Left forelimb (tissue), 1 donor: ENCODE measurements at places on chromosomes 7 and 10.

- no peak for DNase-seq
These were observed 13.2 kb downstream of the HDAC9 start for GRCh38 chr7:18508443-18509427.

- DNase-seq: no peak
These were observed 153.2 kb downstream of the KLF6 start for GRCh38 chr10:3631701-3632330.

GRCh38 chr7:157991351-157991750 lies 596.3 kb downstream of the PTPRN2 start:
- no peak for DNase-seq

GRCh38 chr7:148699024-148699781 lies 500 bp downstream of the CUL1 start:
- peak; percentile 71 for DNase-seq

GRCh38 chr10:107577221-107577620 lies 412.7 kb upstream of the SORCS1 start:
- no peak for DNase-seq

DNA sequence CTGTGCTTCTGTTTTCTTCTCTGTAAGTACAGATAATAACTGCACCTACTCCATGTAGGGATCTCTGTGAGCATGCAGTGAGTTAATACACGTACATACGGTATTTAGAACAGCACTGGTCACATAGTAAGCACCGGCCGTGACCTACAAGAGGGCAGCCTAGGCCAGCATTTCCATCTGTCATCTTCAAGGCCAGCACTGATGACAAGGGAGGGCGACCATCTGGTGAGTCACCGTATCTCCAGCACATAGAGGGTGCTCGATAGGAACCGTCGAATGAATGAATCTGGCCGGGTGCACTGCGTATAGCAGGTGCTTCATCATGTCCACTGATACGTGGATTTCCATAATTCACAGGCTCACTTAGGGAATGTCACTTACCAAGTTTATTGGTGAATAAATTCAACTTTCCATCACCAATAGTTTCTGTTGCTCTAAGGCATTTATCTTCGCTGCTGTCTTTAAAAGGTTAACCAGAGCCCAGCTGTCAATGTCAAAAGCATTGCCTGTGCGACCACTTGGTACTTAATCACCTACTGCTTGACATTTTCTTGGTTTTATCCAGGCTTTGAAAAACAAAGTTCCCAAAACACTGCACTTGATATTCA lies 8.3 kb downstream of the NOD1 start:
- DNase-seq: no peak

DNA sequence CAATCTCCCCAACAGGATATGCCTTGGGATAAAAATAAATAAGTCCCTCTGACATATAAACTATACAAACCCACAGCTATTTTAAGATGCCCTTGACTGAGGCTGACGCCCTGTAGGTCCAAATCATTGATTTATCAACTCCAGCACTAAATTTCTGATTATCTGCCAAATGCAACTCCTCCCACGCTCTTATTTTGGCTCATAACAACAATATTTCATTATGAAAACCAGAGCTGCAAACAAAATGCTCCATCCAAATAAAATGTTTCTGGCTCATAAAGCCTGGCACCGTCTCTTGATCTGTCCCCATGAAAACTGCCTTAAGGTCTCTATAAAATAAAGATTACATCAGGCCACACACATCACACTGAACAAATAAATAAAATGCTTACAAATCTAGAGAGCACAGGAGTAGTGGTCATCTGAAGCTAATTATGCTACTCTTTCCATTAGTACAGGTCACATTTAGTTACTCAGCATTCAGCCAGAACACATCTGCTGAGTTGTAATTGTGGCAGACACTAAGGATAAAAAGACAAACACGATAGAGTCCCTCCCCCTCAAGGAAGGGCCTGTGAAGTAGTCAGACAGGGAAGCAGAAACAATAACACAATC lies 28.8 kb downstream of the CACUL1 start:
- DNase-seq: no peak
